Activated CD4-positive, CD25-positive, alpha-beta regulatory T cell treated with anti-CD3 and anti-CD28 coated beads, Interleukin-2, amount 50 U/mL, for 24 hours (primary cell): ENCODE measurements at places on chromosomes 2 and 18.
A peak's percentile ranks its signal among the peaks of the same experiment; 100 is the strongest.

GRCh38 chr2:172169611-172170010 is 66.9 kb upstream of the DLX2 start:
- ATAC-seq: no peak

- ATAC-seq: no peak
Measured at GRCh38 chr18:11304928-11305327, 155.6 kb upstream of the PIEZO2 start.

- ATAC-seq: no peak
Measured at GRCh38 chr2:46871976-46872381, 43.6 kb downstream of the MCFD2 start.

DNA sequence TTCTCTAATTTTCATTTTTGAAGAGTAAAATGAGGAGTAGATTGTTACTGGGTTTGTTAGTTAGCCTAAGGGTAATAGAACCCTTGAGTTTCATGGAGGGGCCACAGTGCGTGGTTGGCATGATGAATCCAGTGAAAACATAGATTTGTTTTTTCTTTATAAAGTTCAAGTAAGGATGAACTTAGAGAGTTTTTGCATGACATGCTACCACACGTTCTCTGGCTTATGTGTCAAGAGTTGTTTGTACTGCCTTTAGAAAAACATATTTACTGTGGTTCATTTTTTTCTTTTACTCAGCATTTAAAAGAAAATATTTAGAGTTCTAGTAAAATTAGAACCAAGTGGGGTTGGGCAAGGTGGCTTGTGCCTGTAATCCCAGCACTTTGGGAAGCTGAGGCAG is 21.8 kb downstream of the RBM44 start:
- no peak for ATAC-seq

DNA sequence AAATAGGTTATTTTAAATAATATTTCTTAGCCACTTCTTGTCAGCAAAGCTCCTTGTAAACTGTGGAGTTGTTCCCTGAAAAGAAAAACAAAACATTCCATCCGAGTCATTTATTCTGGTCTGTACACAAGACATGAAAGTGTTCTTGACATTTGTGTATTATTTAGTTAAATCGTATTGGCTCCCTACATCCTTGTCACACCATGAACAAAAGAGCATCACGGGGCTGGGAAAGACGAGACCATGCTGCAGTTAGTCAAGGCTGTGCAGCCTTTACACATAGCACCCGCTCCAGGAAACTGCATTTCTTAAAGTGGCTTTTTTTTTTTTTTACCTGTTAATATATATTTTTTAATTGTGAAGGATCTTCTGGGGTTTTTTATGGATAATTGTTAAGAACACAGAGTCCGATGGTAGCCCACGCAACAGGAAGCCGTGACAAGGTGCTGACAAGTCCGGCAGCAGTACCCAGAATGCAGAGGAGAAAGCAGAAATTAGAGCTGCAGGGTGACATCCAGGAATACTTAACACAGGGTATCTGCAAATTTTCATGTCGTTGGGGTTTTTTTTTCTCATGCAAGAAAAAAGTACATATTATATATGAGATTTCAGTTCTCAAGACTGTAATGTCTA is 588.4 kb downstream of the ARHGAP15 start:
- no peak for ATAC-seq

GRCh38 chr18:48319801-48320638 is 89.2 kb downstream of the ZBTB7C start:
- no peak for ATAC-seq

DNA sequence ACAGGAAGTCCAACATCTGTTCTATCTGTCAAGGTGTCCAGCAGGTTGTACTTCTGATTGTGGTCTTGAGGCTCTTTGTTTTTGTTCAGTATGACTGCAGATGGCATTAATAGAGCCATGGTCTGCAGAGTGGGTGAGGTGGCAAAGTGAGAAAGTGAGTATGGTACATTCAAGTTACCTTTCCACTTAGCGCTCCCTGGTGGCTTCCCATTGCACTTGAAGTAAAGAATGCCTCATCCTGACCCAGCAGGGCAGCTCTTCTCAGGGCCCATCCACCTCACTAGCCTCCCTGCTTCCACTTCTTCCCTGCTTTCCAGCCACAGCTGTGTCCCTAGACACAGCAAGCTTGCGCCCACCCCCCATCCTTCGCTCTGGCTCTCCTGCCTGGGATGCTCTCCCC is 148.0 kb upstream of the ALPP start:
- ATAC-seq: no peak

DNA sequence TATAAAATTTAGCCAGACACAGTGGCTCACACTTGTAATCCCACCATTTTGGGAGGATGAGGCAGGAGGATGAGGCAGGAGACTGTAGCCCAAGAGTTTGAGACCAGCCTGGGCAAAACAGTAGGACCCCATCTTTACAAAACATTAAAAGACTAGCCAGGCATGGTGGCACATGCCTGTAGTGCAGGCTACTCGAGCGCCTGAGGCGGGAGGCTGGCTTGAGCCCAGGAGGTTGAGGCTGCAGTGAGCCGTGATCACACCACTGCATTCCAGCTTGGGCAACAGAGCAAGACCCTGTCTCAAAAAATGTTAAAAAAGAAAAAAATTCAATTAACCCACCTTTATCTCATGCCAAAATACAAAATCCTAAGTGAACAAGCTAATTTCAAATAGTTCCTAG is 4.0 kb downstream of the REV1 start:
- ATAC-seq: no peak

DNA sequence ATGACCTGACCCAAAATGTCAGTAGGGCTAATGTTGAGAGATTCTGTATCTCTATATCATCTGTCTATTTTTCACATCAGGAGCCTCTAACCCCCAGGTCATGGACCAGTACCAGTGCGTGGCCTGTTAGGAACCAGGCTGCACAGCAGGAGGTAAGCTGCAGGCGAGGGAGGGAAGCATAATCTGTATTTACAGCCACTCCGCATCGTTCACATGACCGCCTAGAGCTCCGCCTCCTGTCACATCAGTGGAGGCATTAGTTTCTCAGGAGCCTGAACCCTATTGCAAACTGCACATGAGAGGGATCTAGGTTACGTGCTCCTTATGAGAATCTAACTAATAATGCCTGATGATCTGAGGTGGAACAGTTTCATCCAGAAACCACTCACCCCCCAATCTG is 180.6 kb downstream of the RDH14 start:
- ATAC-seq: no peak

DNA sequence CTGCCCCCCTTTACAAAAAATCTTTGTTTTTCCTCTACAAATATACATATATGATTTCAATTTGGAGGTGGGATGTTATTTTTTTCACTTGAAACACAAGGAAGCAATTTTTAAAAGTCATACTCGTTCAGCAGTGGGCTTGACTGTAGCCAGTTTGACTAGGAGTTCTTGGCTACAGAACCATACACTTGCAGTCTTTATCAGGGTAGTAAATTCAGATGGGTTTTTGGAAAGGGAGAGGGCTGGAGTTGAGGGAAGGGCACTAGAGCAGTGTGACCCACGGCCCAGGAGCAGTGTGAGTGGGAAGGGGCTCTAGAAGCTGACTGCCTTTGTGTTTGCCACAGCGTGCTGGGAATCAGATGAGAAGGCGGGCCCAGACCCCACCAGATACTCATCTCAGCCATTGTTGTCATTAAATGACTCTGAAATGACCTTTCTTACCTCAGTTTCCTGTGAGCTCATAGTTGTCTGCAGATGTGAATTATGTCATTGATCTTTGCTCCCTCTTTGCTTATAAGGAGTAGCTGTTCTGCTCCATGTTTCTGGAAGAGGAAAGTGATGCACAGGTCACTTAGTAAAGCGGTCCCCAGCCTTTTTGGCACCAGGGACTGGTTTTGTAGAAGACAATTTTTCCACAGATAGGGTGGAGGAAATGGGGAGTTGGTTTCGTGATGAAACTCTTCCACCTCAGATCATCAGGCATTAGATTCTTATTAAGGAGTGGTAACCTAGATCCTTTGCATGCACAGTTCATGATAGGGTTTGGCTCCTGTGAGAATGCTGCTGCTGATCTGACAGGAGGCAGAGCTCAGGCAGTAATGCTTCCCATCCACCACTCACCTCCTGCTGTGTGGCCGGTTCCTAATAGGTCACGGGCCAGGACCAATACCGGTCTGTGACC is 116.8 kb downstream of the SPTBN1 start:
- peak; percentile 52 for ATAC-seq

DNA sequence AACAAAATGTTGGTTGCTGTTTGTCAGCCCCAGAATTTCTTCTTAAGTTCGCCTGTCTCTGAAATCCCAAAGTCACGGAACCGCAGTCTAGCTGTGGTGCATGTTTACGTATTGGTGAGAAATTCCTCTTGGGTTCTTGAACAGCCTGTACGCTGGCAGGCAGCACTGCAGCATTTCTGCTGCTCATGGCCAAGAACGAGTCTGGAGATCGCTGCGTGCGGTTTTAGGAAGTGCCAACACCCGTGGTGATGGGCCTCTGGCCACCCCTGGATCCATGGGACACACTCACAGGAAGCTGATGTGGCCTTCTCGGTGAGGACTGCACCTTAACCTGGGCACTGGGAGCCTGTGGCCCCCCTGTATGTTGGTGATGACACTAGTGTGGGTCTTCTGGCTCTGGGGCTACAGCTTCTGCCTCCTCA is 23.7 kb downstream of the ASB1 start:
- no peak for ATAC-seq

DNA sequence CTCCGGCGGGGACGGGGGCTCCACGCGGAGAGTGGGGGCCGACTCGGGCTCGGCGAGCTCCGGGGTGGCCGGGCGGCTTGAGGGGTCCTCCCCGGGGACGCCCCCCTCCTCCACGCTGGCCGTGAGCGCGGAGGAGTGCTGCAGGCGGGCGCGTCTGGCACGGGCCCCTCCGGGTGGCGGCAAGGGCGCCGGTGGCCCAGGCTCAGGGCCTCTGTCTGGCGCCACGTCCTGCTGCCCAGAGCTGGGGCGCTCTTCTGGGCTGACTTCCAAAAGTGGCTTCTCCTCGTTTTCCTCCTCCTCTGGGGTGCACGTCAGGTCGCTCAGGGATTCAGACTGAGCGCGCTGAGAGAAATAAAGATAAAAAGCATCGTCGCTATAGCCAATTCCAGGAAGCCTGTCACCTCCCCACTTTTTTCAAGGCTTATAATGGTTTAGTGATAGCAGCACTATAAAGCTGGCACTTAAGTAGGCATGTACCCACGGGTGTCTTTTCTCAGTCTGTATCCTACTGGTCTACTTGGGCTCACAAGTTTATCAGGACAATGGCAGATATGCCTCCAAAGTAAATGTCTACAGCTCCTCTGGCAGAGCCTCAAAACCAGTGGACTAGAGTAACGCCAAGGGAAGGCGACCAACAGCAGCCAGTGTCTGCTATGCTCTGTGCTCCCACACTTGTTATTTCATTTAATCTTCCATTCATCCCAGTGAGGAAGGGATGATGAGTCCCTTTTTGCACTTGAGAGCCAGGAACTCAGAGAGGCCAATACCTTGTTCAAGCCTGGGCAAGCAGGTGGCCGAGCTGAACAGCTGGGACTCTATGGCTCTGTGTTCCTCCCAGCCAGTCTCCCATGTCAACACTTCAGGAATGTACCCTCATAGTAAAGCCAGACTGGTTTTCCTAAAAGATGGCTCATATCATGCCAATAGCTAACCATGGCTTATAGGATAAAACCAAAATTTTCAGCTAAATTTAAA is 92.6 kb upstream of the MGAT4A start:
- ATAC-seq: no peak

- ATAC-seq: no peak
Measured at GRCh38 chr2:217684431-217685254, 318.2 kb downstream of the TNS1 start.

DNA sequence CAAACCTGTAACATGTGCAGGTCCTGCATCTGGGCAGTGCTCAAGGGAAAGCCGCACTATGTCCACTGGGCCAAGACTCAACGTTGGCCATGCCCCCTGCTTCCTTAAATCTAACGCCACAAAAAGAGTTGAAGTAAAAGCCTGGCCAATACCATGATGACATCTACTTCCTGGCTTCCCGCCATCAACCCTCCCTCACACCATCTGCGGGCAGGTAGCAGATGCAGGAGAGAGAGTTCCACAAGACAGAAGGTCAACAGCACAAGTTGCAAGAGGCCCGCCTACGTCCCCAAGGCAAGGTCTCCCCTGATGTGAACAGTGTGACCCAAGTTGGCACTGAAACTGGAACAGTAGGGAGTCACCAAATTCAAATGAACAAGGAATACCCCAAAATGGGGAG is 48.4 kb downstream of the ABCG8 start:
- no peak for ATAC-seq

- no peak for ATAC-seq
Measured at GRCh38 chr18:61322265-61322873, 10.9 kb upstream of the CDH20 start.

GRCh38 chr2:199364153-199364552 is 93.6 kb downstream of the SATB2 start:
- ATAC-seq: no peak

DNA sequence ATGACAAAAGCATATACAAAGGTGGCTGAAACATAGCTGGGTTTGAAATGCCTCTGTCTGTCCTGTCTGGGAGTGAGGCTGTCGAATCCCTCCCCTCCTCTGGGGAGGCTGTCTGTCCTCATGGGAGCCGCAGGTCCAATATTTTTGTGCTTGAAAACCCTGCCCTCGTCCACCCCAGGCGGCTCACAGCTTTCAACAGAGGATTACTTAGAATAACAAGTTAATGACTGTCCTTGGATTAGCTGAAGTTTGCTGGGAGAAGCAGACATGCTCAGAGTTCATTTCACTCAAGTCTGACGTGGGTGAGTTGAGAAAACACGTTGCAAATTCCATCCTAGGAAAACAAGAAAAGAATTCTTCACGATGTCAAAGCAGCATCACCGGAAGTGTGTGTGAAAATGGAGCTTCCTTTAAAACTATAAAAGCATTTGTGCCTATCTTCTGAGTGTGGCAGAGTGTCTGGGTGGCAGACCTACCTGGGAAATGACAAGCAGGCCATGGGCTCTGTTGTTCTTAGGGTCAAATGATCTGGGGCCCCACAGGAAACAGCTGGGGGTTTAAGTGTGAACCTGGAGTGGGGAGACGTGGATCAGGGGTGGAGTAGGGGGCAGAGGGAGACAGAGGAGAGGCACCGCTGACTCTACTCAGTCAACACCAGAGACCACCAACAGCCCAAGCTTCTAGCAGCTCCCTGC is 77.1 kb downstream of the DDX1 start:
- ATAC-seq: no peak
